ENCODE measurements at places on chromosomes 4 and X.
A peak's percentile ranks its signal among the peaks of the same experiment; 100 is the strongest.

GRCh38 chr4:22596409-22596808 lies 80.5 kb upstream of the ADGRA3 start:
- DNase-seq = no peak

GRCh38 chr4:764405-765169 lies 59.0 kb downstream of the PCGF3 start:
- DNase-seq = no peak

DNA sequence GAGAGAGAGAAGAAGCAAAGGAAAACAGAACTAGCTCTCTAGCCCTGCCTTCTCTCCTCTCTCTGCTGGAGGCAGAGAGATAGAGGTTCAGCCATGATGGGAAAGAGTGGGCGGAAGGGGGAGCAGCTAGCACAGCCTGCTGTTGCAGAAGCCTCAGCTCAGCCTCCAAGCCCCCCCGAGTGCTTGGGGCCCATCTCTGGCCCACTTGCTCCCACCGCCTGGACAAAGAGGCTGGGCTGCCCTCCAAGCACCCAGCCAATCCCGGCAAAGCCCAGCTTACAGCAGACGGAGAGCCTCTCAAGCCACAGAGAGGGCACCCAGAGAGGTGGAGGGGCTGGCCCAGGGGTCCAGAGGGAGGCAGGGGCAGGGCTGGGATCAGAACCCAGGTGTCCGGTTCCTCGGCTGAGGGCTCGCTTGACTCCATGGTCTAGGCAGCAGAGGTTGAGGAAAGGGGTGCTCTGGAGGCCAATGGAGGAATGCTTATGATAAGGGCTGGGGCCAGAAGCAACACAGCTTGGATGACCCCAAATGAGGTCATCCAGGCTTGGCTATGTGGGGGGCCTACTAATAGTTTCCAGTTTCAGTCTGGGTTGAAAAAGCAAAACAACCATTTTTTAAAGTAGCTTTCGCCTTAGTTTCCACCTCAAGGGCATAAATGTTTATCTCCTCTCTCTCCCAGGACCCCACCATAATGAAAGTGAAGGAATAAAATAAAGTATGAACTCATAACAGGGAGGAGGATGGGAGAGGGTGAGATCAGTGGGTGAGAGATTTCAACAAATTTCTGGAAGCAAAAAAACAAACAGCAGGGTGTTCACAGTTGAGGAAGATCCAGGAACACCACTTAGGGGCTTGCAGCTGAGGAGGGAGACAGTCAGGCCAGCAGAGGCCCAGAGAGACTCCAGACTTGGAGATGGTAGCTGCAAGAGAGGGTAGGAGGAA lies 24.9 kb upstream of the IQSEC2 start:
- no peak for DNase-seq

DNA sequence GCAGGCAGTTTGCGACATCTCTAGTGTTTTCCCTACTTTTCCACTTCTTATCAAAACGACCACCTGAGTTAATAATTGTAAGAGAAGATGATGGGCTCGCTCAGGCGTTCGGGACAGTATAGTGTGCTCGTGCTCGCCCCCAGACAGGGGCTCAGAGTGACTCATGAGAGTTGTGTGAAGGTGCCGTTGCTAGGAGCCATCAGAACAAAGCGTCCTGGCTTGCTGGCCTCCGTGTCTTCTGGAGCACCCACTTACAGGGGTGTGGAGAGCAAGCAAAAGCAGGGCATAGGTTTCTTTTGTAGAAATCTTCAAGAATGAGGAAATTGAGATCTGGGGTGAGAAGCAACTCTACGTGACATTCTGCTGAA lies 73.0 kb upstream of the ADGRG2 start:
- no peak for DNase-seq

GRCh38 chrX:24014388-24015018 lies 12.5 kb downstream of the KLHL15 start:
- DNase-seq = no peak

GRCh38 chrX:17860811-17861488 lies at the start of gene RAI2:
RAI2 (minus strand) TSS chrX:17861298; CDS start chrX:17802010, 59,288 bp downstream.
- DNase-seq = peak; percentile 22

DNA sequence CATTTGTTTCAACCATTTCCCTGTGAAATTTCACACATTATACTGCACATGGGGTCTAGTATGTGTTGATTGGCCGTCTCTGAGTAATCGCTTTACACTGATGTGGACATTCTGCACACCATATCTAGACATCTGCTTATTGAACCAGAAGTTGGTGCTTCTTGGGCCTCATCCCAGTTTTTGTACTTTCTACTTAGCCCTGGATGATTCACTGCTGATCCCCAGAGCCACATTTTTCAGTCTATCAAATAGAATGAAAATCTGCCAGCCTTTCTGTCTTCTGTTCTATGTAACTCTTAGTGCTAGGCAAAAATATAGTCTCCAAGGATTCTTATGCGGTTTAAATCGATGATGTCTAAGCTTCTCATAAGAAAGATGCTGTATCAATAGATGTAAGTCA lies 40.5 kb upstream of the RELL1 start:
- no peak for DNase-seq

GRCh38 chr4:3712936-3713335 lies 53.2 kb upstream of the ADRA2C start:
- no peak for DNase-seq

Measured in transverse colon (tissue), 4 donors.